Eye (tissue), 1 donor: ENCODE measurements at places on chromosomes 3 and 15.

GRCh38 chr3:183801601-183802000 lies 23.8 kb downstream of the MAP6D1 start:
- DNase-seq: no peak

DNA sequence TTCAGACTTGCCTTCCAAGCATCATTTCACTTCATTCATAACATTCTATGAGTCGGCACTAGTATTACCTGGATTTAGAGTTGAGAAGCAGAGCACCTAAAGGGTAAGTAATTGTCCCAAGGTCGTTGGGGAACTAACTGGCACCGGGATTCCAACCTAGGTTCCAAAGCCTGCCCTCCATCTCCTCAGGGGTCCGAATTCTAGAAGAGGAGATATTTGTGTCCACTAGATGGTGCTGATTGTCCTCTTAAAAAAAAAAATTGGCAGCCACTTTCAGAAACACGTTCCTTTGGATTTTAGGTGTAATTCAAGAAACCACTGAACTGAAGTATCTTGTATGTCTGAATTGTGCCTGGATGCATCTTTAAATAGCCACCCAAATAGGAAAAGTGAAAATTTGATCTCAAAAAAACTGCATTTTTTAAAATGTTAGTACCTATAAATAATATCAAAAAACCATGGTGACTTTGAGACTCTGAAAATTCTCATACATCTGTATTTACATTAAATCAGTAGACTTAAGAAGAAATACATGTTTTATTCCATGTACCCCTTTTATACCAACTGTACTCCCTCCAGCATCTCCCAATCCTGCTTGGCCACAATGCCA lies 3.9 kb upstream of the FSIP1 start:
- peak; percentile 89 for DNase-seq

DNA sequence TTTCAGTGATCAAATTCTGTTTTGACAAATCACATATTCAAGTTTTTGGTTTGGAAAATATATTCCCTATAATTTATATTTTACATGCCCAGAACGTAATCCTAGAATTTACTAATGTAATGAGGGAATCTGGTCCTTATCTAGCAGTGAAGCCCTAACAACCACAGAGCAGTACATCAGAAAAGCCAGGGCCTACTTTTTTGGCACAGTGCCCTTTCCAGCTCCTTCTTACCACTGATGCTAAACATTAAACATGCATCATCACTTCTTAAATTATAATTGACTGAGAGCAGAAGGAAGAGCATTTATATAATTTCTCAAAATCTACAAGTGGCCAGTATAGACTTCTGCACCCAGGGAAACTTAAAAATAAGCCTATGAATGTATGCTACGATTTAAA lies 66.7 kb downstream of the FBXL22 start:
- no peak for DNase-seq

GRCh38 chr3:23474580-23475357 lies 271.6 kb downstream of the UBE2E2 start:
- DNase-seq: no peak

GRCh38 chr3:156781310-156782230 lies 44.6 kb upstream of the LEKR1 start:
- DNase-seq: no peak

DNA sequence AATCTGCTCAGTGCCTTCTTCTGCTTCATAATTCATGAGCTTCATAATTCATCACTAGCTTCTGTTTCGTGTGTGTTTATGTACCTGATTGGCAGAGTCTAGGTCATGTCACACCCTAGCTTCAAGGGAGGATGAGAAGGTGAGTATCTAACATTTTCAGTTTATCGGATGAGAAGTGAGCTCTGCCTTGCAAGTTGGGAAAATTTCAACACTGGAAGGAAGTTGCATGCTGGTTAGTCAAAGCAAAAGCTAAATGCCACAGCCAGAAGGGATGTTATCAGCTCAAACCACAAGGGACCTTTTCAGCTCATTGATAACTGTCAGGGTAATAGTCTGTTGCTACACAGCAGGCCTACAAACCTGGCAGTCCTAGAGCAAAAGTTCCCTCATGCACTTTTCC lies 7.3 kb upstream of the TNFSF10 start:
- DNase-seq: no peak

DNA sequence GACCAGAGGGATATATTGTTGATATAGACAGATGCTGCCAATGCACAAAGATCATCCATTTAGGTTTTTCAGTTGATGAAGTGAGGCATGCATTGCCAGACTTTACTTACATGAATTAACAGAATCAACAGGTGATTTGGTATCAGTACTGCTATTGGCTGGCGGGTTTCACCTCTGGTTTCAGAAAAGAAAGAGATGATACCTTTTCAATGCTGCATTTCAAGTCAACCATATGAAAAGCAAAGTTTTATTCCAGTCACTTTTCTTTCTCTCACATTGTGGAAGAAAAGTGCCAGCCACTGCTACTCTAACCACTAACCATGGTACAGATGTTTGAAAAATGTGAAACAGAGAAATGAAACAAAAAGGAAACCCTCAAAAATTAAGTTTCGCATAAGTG lies 289.1 kb downstream of the TIGIT start:
- no peak for DNase-seq

- DNase-seq: no peak
Observed at GRCh38 chr3:9884555-9885165, 4.6 kb upstream of the CIDEC start.

GRCh38 chr15:32838820-32839219 lies 121.0 kb downstream of the GREM1 start:
- DNase-seq: no peak

GRCh38 chr15:93319121-93319814 lies 230.3 kb upstream of the RGMA start:
- no peak for DNase-seq

GRCh38 chr3:160886421-160886820 lies 130.4 kb downstream of the PPM1L start:
- no peak for DNase-seq

DNA sequence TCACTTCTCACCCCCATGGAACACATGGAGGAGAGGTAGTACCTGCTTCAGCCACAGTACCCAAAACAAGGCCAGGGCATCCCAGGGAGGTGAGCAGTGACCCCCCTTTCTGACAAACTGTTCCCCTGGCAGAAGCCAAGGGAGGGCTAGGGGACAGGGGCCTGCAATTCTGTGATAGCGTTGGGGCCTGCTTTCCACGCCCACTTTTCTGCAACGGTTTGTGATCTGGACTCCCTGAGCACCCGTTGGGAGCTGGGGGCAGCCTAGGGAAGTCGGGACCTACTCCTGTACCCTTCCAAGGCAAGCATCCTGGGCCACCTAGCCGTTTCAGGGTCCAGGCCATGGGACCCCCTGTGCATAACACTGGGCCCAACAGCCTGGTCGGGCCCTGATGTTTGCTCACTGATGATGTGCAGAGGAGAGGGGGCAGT lies 996 bp upstream of the DNAJA4 start:
- DNase-seq: no peak

GRCh38 chr3:31606453-31606852 lies 73.7 kb downstream of the STT3B start:
- peak; percentile 11 for DNase-seq

DNA sequence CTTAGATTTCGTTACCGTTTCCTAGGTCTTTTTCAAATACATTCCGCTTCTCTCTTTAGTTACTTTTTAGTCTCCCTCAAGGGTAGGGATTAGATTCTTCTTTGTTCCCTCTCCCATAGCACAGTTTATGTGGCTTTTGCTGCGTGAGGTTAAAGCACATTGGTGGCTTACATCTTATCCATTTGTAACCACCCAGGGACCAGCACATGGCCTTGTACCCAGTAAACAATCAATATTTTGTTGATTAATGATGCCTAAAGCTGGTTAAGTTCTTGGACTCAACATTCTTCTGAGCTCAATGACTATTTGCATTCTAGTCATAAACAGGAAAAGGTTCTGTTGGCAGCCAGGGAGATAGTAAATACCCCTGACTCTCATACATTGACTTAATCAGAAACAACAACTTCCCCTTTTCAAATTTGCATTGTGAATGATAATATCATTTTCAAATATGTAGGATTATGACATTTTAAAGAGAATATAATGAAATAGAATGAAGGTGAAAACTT lies 60.2 kb downstream of the CACNA1D start:
- DNase-seq: no peak

DNA sequence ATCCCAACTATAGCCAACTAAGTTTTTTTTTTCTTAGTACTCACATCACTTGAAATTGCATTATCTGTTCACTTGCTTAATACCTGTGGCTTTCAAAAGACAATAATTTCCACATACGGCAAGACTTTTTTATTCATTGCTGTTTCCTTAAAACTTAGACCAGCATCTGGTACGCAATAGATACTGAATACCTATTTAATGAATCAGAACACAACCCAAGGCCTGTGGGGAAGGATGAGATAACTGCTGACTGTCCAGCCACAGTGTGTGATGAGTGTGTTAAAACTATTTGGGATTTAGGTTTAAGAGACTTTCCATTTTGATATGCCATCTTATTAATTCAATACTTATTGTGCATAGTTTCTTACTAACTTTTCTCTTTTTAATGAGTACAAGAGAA lies 988.7 kb downstream of the NTRK3 start:
- DNase-seq: no peak

GRCh38 chr15:68200016-68200861 lies 4.9 kb downstream of the CALML4 start:
- DNase-seq: no peak

- no peak for DNase-seq
Observed at GRCh38 chr15:88341006-88341405, 84.5 kb upstream of the NTRK3 start.
